Stimulated activated CD8-positive, alpha-beta memory T cell treated with anti-CD3 and anti-CD28 coated beads, Interleukin-7, amount 100 ng/mL, for 1 hour (primary cell): ENCODE measurements at places on chromosomes 12 and 14.

GRCh38 chr12:65630555-65630954 is 193.7 kb upstream of the HMGA2 start:
- no peak for DNase-seq

DNA sequence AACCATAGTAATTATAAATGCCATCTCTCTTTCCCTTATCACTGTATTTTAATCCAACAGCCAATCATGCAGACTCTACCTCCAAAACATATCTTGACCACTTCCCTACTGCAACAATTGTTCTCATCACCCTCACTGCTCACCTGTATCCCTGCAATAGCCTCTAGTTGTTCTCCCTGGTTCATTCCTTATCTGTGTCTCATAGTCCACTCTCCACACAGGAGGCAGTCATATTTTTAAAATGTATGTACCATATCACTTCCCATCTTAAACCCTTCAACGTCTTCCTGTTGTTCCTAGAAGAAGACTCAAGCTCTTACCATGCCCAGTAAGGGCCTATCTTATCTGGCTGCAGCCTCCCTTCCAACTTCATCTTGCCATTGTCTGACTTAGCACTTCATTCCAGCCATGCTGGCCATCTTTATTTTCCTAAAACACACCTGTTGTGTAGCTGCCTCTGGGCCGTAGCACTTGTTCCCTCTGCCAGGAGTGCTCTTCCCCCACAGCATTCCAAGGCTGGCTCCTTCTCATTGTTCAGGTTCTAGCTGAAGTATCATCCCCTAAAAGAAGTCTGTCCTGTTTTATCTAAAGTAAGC is 27.8 kb upstream of the BHLHE41 start:
- DNase-seq, result no peak

DNA sequence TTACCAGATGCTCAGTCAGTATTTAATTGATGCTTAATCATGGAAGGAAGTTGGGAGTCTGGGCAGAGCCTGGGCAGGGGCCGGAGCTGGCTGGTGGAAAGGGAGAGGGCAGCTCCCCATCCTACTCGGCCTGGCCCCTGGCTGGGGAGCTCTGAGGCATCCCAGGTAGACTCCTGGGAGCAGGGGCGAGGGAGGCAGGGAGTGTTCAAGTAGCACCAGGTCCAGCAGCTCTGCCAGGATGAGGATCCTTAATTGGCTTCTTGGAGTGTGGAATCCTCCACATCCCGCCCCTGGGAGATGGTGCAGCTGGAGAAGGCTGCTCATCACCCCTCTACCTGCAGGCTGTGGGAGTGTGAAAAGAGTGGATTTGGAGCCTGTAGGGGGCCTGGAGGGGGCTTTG is 30.9 kb downstream of the SYNDIG1L start:
- no peak for DNase-seq

DNA sequence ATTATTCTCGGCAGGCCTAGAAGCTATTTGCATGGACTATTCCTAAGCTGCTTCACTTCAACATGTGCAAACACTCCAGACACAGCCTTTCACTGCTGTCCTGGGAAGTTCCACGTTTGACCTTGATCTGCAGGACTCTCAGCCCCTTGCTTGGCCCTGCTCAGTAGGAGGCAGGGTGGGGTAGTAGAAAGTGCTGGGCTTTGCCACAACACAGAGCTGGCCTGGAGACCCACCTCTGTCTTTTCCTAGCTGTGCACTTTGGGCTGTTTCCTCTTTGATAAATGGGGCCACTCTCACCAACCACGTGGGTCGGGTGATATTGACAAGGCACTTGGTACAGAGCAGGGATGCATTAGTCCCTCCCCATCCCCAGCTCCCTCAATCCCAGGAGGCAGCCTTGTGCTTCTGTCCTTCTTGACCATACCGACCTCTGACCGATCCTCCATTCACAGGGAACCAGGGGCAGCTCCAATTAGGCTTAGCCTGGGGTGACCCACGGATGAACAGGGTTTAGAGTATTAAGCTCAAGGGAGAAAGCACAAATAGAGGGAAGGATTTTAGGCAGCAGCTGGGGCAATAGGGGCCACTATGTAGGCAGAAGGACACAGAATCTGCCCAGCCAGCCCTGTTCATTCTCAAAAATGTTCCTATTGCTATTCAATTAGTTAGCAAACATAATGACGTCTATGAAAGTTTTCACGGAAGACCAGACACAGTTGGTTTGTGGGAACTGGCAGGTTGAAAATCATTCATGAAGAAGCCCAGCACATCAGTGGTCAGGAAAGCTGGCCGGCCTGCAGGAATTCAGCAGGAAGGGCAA is 63.3 kb downstream of the SYNE3 start:
- no peak for DNase-seq

DNA sequence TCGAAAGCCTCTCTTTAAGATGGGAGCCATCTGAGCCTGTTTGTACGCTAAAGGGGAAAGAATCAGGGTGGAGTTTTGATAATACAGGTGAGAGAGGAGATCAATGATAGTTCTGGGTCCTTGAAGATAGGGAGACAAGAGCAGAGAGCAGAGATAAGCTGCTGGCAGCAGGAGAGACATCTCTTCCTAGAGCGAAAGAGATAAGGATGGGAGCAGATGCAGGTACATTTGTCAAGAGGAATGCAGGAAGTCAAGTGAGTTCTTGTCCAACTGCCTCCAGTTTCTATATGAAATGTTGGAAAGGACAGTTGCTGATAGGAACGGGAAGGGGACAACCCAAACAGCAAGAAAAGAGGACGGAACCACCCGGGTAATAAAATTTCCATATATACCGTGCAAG is 24.7 kb upstream of the HIF1A start:
- DNase-seq, result no peak

- DNase-seq, result no peak
These were observed 180.7 kb downstream of the PHLDA1 start for GRCh38 chr12:75850721-75851462.

DNA sequence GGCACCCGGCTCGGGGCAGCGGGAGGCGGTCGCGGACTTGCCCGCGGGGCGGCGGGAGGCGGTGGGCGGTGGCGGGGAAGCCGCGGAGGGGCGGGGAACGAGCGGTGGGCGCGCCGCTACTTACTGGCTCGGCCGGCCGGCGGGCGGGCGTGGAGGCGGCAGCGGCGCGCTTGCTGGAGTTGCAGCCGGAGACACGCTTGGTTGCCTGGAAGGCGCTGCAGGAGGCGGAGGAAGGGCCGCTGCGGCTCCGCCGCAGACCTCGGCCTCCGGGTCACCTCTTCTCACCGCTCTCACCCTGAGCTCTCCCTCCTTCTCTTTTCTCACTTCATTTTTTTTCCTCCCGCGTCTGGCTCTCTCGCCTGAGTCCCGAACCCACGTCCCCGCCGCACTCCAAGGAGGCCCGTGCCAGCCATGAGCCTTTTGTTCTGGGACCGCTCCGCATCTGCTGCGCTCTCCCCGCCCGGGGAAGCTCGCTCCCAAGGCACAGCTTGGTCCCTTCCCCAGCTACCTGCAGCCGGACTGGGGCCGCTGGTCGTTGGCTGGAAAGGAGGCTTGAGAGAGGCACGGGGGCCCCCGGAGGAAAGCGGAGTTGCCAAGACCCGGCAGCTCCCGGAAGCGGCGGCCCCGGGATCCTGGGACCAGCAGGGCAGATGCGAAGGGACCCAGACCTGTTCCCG is 592 bp upstream of the KCNK10 start:
- no peak for DNase-seq

- no peak for DNase-seq
These were observed 18.6 kb downstream of the FAIM2 start for GRCh38 chr12:49885118-49885517.

GRCh38 chr12:49616533-49617219 is 6.7 kb upstream of the PRPF40B start:
- no peak for DNase-seq

DNA sequence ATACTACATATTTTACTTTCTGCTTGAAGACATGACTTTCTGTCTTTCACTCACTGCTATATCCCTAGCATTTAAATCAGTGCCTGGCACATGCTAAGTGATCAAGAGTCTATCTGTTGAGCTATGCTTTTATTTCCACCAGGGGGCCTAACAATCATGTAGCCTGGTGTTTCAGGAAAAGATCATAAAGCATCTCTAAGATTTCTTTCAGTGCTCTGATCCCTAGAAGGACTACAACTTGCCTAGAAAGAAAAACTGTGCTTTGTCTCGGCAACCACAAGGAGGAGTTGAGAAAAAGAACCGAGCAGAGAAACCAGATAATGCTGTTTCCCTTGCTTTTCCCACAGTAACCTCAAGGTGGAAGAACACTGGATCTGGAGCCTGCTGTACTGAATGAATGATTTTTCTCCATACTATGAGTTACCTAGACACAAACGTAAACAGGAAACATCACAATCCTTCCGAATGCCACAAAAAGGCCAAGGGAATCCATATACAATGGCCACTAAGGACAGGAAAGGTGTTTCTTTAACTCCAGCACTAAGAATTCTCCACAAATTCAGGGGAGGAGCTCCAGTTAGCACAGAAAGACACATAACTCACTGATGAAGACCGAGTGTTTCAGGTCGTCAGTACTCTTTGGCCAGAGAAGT is 1.2 kb downstream of the CRY1 start:
- no peak for DNase-seq

GRCh38 chr14:104689881-104690711 is 678 bp downstream of the INF2 start:
- no peak for DNase-seq
